ENCODE measurements at places on chromosomes 4 and X.

- no peak for DNase-seq
Measured at GRCh38 chr4:88836216-88836615, 138.6 kb upstream of the NAP1L5 start.

- DNase-seq: no peak
Measured at GRCh38 chrX:56366901-56367300, 134.7 kb downstream of the KLF8 start.

GRCh38 chrX:45885931-45886330 lies 659.3 kb downstream of the ZNF674 start:
- DNase-seq: no peak

GRCh38 chr4:169397762-169398161 lies 127.0 kb upstream of the SH3RF1 start:
- no peak for DNase-seq

GRCh38 chr4:188976644-188977115 lies 837.4 kb downstream of the TRIML1 start:
- DNase-seq: no peak

- no peak for DNase-seq
Measured at GRCh38 chr4:26020083-26020668, 106.2 kb downstream of the SMIM20 start.

- DNase-seq: no peak
Measured at GRCh38 chr4:102493794-102494193, 7.4 kb upstream of the NFKB1 start.

DNA sequence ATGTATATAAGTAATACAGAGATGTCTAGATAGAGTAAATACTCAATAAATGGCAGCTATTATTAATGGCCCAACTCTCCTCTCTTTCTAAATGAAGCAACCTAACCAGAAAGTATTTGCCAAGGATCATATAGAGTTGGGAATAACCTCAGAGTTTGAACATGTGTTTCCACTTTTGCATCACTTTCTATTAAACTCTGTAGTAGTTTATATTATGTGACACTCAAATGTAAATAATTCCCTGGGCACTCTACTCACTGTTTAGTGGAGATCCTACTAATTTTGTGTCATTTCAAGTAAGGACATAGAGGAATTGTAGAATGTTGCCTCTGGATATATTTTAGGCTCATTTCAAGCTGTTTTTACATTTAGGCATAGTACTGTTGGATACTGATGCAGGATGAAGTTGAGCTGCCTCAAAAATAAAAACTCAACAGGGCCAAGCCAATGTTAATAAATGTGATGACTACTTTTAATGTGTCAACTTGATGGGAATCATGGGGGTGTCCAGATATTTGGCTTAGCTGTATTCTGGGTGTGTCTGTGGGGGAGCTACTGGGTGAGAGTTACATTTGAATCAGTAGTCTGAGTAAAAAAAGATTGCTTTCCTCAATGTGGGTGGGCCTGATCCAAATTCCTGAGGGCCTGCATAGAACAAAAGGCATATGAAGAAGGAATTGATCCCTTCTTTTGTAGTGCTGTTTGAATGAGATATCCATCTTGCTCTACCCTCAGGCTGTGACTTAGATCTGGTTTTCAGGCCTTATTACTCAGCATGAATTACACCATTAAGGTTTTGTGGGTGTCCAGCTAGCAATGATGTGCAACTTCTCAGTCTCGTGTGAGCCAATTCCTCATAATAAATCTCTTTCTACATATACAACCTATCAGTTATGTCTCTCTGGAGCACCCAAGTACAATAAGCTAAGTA lies 1368.2 kb downstream of the STIM2 start:
- no peak for DNase-seq

DNA sequence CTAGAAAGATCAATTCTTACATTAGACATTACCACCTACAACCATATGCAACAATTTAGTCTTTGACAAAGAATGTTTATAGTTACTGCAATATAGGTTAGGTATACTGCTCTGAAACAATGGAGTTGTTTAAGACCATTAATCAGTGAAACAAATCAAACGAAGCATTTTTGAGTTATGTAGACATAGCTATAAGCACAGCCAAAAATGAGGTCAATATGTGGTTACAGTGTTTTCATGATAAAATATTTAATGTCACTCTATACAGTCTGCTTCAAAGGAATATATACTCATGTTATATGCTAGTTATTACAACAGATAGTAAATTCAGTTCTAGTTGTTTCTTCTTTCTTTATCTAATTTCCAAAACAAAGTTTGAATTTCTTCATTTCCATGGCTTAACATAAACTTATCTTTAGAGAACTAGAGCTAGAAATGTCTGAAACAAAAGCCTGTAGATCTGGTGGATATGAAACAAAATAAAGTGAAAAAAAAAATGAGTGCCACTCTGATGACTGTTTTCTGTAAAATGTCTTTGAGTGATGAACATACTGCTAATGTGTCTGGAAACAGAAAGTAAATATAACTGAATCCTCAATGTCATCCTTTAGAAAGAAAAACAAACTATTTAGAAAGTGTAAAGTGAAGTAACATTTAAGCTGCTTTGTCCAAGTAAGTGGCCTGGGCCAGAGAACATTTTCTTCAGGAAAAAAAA lies 809.0 kb downstream of the FAT4 start:
- DNase-seq: no peak

- no peak for DNase-seq
Measured at GRCh38 chr4:147734496-147734895, 2.6 kb downstream of the ARHGAP10 start.

DNA sequence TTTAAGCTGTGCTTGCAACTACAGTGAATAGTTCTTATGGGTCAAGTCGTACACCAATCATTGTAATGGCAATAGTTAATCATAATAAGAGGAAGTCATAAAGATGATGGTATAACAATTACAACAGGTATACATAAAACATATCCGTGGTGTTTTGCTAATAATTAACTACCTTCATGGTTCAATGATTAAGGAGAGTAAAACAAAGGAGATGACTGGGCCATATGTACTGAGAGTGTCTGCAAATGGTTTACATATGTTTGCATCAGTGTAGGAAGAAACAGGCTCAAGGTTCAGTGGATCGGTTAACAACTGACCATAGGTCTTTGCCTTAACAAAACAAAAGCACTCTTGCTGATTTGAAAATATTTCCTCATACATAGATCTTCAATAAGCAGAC lies 253.0 kb downstream of the COX7B2 start:
- no peak for DNase-seq

DNA sequence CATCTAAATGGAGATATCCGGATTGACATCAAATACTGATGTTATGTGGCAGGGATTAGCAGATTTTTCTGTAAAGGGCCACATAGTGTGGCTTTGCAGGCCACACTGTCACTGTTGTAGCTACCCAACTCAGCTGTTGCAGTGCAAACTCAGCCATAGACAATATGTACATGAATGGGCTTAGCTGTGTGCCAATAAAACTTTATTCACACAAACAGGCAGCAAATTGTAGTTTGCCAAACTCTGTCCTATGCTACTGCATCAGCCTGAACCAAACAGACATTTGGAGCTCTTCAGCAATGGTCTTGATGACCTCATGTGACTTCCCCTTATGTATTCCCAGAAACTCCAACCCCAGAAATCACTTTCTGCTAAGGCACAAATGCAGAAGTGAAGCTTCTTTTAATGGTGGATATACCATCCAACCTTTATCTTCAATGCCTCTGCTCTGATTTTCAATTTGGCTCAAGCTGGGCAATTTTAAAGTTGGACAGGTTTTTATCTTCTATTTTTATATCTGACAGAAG lies 18.4 kb upstream of the TRPC5OS start:
- no peak for DNase-seq

- DNase-seq: no peak
Measured at GRCh38 chrX:29542152-29542551, 673.2 kb upstream of the MAGEB2 start.

DNA sequence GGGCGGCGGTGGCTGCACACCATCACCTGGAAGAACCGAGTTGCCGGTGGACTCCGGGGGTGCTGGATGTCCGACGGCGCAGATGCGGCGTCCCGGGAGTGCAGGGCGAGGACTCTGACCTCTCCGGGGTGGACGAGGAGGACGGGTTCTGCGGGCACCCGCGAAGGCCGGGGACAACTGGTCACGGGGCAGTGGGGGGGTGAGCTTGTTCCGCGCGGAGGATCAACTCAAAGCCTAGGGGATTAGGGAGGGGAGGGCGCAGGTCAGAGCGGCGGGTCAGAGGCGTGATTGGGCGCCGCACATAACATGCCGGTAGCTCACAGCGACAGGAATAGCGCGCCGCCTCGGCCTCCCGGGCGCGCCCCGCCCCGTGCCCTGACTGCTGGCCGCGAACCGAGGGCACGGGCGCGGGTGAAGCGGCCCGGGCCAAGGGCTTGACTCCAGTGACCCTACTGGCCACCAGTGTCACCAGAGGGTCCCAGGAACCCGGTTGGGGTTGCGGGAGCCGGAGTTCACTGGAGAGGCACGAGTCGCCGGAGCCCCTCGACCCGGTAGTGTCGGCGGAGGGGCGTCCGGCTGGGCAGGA lies at the start of gene KLHL34:
Gene KLHL34 (minus strand): TSS at position 179 of the 586 bp plus-strand sequence. CDS start 542 bp downstream, outside the sequence.
- DNase-seq: no peak

All from occipital lobe (tissue), 3 donors.